ENCODE measurements at places on chromosomes 3 and 15. TPM values are rescaled to one million over a fixed set of nuclear protein-coding genes. Genes with fewer than 3 reads are reported as not detected.

Gene PRSS50
- 0.81 TPM for total RNA-seq

Gene STAB1
- total RNA-seq, result 92.0 TPM

Gene SPSB4
- total RNA-seq, result 1.4 TPM

Gene IGDCC3
- total RNA-seq, result 0.41 TPM

Gene KIF15
- total RNA-seq, result 3.0 TPM

Gene PARP15
- 3.9 TPM for total RNA-seq

Measured in sigmoid colon (tissue), 7 donors.